ENCODE measurements at places on chromosomes 1 and 21. TPM values are rescaled to one million over a fixed set of nuclear protein-coding genes. Genes with fewer than 3 reads are reported as not detected.

CELA2B gene
- not detected for total RNA-seq

NPL gene
- 1.2 TPM for total RNA-seq

DNAI4 gene
- total RNA-seq, result 5.6 TPM

USH2A gene
- total RNA-seq, result not detected

SAMD13 gene
- 0.42 TPM for total RNA-seq

TSSK3 gene
- total RNA-seq, result 0.30 TPM

TRIM46 gene
- 10.7 TPM for total RNA-seq

OR10J1 gene
- total RNA-seq, result not detected

CCDC185 gene
- not detected for total RNA-seq

TIAM1 gene
- 3.0 TPM for total RNA-seq

FGR gene
- total RNA-seq, result not detected

CR1L gene
- total RNA-seq, result not detected

CD48 gene
- not detected for total RNA-seq
